ENCODE measurements at places on chromosomes 7 and 10.

- no peak for DNase-seq
Measured at GRCh38 chr10:71811351-71811750, 38.0 kb upstream of the VSIR start.

GRCh38 chr7:100685049-100685605 is 8.9 kb downstream of the GIGYF1 start:
- DNase-seq = no peak

DNA sequence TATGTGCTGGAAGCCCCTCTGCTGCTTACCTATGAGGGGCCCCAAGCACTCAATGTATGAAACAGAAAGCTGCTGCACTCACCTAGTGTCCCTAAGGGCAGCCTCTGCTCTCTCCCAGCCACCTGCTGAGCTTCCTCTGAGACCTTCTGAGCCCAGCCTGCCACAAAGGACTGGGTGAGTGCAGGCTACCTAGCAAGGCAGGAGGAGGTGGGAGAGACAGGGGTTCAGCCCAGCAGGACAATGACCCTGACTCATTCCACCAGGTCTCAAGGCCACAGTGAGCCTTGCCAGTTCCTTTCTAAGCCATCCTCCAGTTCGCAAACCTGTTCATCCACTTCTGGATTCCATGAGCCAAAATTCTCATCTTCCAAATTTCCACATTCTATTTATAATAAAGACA is 16.3 kb downstream of the VOPP1 start:
- DNase-seq = no peak

DNA sequence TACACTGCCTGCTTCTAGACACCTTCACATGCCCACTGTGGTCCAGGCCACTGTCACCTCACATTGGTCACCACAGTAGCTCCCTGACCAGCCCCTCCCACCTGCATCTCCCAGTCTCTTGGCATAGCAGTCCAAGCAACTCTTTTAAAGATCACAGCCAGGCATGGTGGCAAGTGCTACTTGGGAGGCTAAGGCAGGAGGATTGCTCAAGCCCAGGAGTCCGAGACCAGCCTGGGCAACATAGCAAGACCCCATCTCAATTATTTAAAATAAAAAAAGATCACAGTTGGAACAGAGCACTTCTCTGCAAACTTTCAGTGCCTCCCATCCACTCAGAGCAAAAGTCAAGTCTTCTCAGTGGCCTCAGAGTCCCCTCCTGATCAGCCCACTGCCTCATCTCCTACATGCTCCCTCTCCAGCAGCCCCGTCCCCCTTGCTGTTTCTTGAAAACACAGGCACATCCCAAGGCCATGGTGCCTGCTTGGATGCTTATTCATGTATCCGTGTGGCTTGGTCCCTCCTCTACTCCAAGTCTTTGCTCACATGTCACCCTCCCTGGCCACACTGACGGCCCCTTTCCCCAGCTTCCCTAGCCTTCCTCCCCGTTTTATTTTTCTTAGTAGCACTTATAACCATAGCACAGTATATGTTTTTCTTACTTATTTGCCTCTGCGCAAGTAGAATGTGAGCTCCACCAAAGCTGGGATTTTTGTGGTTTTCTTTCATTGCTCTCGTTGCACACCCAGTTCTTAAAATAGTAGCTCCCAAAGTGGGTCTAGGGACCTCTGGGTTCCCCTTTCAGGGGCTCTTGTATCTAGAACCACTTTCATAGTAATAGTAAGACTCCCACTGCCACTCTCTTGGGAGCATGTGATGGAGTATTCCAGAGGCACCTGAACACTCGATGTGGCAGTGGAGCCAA is 19.5 kb downstream of the TSPAN15 start:
- DNase-seq = no peak

- no peak for DNase-seq
Measured at GRCh38 chr10:13392701-13393100, 44.6 kb upstream of the SEPHS1 start.

- DNase-seq = no peak
Measured at GRCh38 chr7:1314021-1314907, 81.6 kb downstream of the UNCX start.

DNA sequence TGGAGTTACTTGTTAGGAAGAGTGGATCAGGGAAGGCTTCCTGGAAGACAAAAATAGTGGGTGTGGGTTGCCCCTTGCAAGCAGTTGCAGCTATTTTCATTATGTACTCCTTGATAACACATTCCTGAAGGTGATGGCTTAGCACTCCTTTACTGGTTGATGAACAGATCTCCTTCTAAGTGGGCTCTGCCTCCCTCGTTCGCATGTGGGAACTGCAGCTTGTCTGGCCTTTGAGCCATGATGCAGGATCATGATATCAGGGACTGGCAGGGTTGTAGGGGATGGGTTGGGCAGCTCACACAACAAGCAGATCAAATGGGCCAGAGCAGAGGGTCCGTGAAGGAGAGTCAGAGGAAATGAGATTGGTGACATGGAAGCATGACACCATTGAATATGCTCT is 28.8 kb upstream of the LRRC4 start:
- no peak for DNase-seq

GRCh38 chr10:106044503-106044902 is 1120.0 kb downstream of the SORCS1 start:
- no peak for DNase-seq
